Stimulated activated CD8-positive, alpha-beta memory T cell treated with anti-CD3 and anti-CD28 coated beads, Interleukin-2, amount 100 ng/mL, for 48 hours (primary cell): ENCODE measurements at places on chromosomes 2 and 18.

DNA sequence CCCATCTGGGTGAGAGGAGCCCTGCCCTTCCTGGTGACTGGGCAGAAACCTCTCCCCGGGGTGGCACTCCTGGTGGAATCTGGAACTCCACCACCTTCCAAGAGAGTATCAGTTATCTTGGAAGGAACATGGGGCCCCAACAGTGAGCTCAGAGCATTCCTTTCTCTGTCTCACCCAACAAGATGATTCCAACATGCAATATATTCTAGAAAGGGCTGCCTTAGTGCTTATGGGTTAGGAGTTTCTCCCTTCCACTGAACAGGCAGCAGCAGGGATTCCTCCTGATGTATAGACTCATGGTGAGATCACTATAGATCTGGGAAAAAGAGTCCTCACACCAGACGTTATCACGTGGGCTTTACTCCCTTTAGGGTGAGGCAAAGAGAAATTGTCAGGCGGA, 147.1 kb downstream of the COL4A4 start:
- no peak for DNase-seq

GRCh38 chr2:235347691-235348090, 146.2 kb upstream of the AGAP1 start:
- no peak for DNase-seq

GRCh38 chr2:10579876-10580514, 109.8 kb downstream of the NOL10 start:
- DNase-seq: no peak

- DNase-seq: no peak
Observed at GRCh38 chr2:102061962-102062795, 70.4 kb downstream of the IL1R2 start.

DNA sequence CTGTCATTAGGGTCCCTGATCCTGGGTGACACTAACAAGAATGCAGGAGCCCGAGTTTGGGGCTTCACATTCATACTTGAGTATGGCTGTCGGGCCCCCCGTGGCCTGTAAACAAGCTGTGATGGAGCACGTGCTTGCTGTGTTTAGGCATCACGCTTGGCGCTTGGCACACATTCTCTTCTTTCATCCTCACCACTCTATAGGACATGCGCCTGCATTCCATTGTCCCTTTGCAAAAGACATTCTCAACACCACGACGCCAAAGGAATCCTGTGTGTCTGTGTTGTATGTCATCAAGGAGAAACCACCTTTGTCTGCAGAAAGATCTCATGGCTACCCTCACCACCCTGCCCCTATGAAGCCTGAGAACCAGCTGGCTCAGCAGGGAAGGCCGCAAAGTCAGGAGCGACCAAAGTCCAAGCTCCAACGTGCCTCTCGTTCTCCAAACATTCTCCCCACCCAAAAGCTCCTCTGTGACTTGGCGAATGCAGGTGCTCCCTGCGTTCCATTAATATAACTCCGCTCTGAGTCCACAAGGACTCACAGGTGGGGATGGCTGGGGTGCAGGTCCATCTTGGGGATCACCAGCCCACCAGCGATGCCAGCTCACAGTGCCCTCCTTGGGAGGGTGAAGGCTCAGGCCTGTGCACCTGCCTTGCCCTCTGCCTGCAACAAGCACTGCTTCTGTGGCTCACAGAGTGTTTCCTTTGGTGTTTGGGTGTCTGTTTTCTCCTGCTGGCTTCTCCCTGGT, 6.2 kb upstream of the PER2 start:
- no peak for DNase-seq

DNA sequence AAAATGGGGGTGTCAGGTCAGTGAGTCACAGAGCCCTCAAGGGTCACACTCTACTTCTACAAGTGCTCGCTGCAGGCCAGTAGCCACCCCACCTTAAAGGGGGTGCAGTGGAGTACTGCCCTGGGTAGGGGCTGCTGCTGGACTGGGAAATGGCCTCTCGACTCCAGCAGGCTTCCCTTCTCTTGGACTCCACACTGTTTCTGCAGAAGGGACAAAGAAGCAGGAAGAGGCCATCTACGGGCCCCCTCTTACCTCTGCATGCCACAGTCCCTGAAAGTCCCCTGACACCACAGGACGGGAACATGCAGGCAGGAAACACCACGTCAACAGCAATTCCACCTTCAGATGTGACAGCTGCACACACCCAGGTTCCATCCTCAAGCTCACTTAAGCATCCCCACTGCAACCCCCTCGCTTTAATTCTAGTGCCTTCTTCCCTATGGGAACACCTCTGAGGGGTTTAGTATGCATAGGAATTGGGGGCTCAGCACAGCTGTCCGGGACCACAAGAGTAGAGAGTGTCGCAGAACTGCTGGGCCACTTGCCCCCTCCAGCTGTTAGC, 22.3 kb downstream of the SNED1 start:
- DNase-seq: no peak

DNA sequence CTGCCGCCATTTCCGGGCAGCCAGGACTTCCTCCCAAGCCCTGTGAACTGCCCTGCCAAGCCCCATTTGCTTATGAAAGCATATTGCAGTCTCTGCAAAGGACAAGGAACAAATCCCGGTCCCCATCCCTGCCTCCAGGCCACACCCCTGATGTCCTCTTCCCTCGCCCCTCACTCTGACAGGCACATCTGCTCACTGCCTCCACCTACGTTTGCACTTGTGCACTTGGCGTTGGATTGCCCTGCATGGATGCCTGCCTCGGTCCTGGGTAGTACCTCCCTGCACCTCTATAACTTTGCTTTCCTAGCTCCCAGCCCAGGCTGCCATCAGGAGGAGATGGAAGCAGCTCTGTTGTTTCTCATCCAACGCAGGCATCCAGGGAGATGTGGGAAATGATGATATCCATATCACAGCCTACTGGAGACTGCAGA, 19.6 kb upstream of the RPL31 start:
- DNase-seq: no peak

DNA sequence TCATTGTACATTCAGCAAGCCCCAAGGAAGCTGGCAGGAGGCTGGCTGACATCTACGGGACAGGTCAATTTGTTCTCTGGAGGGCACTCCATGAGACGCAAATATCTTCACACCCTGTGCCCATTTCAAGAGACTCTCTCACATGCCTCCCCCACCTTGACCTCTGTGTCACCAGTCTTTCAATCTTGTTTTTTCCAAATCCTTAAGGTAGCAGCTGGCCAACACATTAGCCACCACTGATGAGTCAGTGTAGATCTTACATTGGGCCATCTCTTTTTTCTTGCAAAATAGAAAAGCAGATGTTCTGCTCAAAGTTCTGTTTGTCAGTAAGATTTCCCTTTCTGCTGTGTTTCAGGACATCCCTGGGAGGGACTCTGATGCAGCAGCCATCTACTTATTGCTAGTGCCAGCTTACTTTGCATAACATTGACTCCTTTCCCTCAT, 1.7 kb upstream of the DPP4 start:
- DNase-seq: no peak

- DNase-seq: no peak
Observed at GRCh38 chr2:39431592-39432316, 5.3 kb downstream of the MAP4K3 start.

- DNase-seq: no peak
Observed at GRCh38 chr18:25825979-25826776, 264.2 kb downstream of the SS18 start.

DNA sequence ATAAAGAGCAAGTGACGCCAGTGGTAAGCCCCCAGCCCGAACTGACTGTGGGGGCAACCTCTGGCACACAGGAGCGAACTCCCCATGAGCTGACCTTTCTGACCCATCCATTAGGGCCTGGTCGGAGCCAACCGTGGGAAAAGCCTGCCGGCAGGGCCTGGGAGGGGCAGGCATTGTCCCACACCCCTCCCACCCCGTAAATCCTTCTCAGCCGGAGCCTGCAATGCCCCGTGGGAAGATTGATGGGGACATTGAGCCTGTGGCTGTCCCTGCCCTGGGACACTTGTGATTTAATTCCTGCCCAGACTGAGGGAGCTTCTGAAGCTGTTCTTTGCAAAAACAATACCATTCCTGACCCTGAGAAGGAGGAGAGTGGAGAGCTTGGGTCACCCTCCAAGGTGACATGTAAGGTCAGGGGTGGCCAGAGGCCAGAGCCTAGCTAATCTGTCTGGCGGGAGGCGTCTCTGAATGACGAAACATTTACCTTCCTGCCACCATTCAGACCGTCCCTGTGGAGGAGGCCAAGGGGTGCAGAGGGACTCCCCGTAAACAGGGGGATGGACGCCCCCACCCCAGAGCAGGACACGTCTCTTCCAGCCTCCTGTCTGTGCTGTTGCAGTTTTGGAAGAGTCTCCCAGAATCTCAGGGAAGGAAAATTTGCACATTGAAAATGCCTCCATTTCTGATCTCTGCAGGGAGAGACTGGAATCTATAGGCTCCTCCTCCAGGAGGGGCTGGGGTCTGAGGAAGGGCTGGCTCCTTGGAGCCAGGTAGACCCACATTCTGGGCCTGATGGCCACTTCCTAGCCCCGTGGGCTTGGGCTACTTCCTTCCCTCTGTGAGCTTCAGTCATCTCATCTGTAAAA, 51.2 kb upstream of the HS6ST1 start:
- DNase-seq: no peak

- DNase-seq: no peak
Observed at GRCh38 chr2:112703684-112704083, 17.1 kb upstream of the NT5DC4 start.

DNA sequence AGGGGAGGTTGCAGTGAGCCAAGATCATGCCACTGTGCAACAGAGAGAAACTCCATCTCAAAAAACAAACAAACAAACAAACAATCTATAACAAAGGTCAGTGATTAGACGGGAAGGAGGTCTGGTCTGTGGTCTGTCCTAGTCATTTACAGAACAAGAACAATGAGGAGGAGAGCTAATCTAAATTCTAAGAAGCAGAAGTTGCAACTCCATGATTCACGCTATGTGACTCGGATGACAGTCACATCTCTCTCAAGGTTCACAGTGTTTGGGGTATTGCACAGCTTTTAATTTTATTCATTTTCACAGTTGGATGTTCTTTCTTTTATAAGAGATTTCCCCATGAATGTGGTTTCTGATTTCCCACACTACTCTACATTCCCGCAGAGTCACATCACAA, 218.7 kb upstream of the PIEZO2 start:
- DNase-seq: no peak

GRCh38 chr2:218878486-218878885, 2.2 kb upstream of the WNT10A start:
- DNase-seq: no peak

GRCh38 chr2:168179592-168179991, 67.8 kb downstream of the STK39 start:
- no peak for DNase-seq

DNA sequence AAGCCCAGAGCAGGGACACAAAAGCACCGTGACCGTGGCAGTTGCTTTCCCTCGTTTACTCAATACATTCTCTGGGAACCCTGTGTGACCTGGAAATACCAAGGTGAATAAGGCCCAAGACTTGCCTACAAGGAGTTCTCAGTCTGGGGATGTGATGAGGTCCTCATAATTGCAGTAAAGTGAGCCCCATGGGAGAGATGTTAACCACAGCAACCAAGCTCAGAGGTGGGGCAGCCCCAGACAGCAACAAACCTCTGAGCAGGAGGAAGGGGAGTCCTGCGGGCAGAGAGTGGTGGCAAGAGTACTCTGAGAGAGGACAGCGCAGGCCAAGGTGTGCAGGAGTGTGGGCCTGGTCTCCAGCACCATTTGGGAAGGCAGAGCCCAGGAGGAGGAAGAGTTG, 91.6 kb downstream of the TTC32 start:
- no peak for DNase-seq

- peak; percentile 30 for DNase-seq
Observed at GRCh38 chr2:29920130-29920577, 1.2 kb downstream of the ALK start.

- no peak for DNase-seq
Observed at GRCh38 chr2:102273619-102274211, 37.6 kb upstream of the IL1RL1 start.

DNA sequence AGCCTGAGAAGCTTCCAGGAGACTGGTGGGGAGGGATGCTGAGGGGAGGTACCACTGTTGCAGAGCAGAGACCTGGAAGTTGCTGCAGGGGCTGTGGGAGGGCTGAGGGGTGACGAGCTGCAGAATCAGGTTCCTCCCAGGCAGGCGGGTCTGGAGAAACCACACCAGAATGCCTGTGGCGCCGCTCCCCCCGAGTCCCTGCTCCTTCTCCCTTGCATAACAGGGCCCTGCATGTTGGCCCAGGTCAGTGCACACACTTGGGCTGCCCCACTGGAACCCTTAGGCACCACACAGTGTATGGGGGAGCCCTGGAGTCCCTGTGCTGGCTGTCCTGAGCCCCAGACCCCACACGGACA, 60.4 kb downstream of the ARL4C start:
- no peak for DNase-seq

DNA sequence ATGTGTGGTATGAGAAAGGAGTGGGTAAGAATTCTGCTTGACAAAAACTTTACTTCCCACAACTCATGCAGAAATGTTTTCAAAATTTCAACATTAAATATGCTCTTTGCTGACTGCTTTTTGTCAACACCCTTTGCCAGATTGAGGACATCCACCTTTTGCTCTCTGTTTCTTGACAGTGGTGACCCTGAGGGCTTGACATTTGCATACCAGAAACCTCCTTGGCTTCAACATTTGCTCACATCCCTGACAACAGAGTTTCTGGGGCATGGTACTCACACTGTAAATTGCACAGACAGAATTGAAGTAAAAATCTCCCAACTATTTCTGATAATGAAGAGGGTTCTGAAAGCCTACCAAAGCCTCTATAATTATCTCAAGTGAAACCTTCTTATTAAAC, 95.7 kb downstream of the RND3 start:
- no peak for DNase-seq

DNA sequence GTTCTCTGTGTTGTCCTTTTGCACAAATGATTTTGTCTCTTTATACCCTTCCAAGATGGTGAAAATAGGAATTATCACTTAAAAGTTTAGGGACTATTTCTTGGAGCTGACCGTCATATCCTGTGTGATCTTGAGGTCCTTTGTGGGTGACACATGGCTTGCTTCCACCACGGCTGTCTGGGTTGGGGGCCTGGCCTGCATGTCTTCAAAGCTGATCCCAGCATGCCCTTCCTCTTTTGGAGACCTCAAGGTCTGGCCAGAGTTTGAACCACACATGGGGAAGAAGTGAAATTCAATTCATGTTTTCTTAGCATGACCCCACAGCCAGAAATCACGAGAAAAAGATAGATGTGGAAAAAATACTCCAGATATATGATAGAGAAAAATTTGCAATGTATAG, 14.0 kb downstream of the SFTPB start:
- no peak for DNase-seq

GRCh38 chr2:82411071-82411470, 2048.0 kb downstream of the SUCLG1 start:
- no peak for DNase-seq

DNA sequence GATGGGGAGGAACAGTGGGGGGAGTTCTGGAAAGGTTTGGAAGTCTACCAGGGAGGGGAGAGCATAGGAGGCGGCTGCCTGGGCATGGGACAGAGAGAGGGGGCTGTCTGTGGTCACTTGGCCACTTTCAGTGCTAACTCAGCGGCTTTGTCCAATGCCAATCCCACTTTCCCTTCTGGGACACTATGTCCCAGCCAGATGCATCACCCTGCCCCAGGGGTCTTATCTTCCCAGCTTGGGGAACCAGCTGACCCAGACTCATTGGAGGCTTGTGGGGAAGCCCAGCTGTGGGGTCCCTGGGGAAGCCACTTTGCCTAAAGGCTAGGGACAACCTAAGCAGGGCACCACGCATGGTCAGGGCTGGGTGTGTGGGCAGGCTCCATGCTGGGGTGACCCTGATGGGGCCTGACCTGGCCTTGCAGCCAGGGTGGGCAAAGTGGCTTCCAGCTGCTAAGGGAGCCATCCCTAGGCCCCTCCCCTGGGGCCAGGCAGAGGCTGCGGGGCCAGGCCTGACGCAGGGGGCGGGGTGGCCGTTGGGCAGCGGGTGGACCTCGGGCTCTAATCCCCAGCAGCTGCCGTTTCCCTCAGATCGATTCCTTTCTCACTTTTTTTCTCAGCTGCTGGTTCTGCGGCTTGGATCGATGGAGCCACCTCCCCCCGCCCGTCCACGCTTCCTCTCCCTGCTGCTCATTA, 1.6 kb upstream of the ASIC4 start:
- no peak for DNase-seq
